ENCODE measurements at places on chromosomes 1 and 21.
A peak's percentile ranks its signal among the peaks of the same experiment; 100 is the strongest.

DNA sequence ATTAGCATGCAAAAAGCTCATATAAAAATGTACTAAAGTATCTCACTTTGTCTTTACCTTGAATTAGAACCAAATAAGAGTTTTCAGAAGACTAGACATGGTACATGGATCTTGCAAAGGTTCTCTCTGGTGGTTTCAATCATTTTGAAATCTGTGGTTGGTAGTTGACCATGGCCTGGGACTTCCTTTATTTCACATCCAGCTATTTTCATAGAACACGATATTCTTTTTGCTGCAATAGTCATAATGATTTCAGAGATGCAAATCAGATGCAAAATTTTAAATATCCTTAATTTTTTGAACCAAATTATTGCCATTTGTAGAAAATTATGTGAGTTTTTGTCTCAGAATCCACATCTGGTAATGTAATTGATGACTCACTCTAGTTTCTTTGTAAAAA is 375.1 kb upstream of the ZP4 start:
- no peak for DNase-seq

DNA sequence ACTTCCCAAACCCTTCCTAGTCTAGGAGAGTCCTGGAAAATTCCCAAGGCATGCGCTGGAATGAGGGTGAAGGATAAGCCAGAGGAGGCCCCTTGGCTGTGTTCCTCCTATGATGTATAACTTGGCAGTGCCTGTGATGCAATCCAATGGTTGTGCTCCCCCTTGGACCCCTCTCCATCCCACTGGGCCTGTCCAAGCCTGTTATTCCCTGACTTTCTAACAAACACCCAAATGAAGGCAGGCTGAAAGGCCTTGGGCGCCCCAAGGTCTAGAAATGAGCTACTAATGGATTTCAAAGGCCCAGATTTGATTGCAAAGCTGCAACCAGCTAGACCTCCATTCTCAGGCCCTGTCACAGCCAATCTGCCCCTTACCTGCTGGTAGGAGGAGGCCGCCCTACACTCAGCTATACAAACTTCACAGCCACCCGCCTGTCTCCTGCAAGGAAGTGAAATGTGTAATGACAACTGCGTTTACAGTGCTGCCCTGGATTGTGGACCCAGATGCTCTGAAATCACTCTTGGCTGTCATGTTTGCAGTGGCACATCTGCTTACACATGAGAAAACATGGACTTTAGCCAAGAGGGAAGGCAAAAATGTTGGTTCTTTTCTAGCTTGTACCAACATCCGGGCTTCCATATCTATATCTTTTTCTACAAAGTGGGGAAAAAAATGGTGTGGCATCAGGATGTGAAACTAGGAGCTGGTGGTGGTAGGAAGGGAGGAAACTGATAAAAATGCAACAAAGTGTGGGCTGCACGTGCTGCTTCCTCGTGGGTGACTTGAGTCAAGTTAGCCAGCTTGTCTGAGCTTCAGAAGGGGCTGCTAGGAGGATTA is 130.4 kb downstream of the TRABD2B start:
- no peak for DNase-seq

DNA sequence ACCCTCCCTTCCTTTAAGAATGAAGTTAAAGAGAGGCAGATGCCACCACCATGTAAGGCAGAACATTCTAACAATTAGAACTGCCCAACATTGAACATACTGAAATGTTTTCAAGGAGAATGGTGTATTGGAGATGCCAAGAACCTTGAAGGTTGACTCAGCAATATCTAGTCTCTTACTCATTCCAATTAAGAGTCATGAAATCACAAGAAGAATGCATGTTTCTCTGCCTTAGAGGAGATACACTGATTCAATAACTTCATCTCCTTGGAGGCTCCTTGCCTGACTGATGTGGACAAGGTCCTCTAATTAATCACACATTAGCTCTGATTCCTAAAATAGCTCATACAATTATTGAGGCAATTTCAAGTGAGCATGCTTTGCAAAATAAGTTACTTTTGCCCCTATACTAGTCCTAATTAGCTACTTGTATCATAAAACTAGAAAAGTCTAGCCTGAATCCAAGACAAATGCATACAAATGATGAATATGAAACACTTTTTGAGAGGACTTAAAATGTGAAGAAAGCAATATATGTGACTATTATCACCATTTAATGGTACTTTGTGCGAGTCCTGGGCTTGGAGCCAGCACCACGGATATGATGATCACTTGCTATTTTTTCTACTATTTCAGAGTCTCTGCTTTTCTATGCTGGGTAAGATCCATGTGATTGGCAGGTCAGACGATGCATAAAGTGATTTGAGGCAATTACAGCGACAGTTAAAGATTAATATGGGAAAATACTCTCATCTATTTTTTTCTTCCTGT is 114.5 kb downstream of the DSCAM start:
- no peak for DNase-seq

DNA sequence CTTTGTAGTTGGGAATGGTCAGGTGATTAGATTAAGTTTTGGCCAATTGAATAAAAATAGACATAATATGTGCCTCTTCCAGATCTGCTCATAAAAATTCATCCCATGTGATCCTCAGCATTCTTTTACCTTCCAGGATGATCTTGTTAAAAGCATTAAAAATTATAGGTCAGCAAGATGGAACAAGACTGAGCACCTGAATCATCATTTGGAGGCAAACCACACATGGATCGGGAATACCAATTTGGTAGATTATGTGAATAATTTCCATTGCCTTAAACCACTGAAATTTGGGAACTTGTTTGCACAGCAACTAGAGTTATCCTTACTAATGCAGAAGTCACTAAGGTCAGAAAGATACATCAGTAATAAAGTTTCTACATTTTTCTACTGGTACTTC is 681.4 kb upstream of the ADGRL2 start:
- DNase-seq: no peak

GRCh38 chr1:119631086-119631432 is 17.0 kb downstream of the ZNF697 start:
- DNase-seq: no peak

DNA sequence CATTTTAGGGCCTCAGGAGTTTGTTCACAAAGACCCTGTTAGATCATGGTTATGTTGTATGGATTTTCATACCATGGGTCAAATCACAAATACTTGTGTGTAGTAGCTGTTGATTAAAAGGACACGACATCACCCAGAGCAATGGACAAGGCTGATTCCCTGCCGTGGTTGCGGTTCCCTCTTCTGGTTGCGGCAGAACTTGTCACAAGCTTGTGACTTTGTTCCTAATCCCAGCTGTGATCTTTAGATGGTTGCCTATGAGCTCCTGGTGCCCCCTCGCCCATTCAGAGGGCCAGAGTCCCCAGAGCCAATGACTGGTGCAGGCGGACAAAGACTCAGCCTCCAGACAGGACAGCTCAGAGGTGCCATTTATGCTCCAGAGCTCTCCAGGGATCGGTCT is 11.8 kb upstream of the SDHB start:
- no peak for DNase-seq

- DNase-seq: no peak
These were observed 2.3 kb downstream of the MX1 start for GRCh38 chr21:41428311-41428710.

DNA sequence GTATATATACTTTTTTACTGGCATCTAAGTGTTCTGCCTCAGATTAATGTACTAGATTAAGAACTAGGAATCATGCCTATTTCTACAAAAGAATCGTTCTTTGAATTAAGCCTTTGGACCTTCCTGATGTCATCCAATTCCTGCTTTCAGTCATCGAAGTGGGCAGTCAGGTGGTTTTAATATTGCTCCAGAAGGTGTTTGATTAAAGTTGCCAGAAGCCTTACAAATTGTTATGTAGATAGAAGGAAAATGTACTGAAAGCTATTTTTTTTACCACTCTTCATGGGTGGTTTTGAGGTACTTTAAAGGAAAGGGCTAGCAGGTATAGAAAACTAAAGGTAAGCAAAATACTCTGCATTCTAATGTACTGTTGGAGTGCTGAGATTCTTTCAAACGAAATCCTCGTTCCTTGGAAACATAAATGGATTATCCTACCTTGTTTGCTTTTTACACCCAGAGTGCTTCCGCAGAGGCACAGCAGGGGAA is 716 bp downstream of the CTBS start:
- peak; percentile 27 for DNase-seq

DNA sequence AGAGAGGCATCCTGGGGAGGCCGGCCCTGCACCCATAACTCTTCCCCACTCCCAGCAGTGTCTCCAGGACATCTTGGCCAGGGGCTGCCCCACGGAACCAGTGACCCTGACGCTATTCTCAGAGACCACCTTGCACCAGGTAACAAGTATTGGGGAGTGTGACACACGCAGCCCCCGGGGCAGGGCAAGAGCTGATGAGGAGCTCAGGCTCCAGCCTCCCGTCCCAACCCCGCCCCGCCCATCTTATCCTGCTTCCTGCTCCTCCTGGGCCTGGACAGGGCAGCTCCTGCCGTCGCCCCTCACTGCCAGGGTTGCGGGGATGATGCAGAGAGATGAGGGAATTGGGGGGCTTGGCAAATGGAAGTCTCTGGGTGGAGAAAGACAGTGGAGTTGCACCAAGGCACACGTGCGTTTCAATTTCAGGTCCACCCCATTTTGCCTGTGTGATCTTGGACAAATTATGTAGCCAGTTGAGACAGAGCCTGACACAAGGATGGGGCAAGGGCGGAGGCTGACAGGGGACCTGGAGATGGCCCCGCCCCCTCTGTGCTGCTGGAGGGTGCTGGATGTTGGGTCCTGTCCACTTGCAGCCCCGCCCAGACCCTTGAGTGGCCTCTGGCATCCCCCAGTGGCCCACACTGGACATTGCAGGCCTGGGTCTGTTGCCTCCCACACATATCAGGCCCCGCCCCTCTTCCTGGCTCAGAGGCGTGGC is 10.7 kb downstream of the CLCNKA start:
- DNase-seq: peak; percentile 72

GRCh38 chr1:84277343-84278059 is 24.0 kb upstream of the SAMD13 start:
- DNase-seq: no peak

DNA sequence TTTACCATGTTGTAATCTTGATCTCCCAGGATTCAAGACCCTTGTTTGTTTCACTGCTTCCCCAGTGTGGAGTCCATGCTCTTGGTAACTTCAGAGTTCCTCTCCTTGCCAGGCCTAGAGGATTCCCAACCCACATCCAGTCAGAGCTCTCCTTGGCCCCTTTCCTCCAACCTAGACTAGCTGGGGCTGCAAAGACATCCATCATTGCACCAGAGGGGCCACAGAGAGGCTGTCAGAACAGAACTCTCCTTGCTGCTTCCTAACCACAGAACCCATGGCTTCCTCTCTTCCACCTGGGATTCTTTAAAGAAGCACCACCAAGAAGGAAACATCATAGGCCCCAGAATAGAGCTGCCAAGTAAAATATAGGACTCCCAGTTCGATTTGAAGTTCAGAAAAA is 81.0 kb downstream of the HMGB4 start:
- no peak for DNase-seq

- DNase-seq: peak; percentile 57
These were observed 121.9 kb downstream of the NRIP1 start for GRCh38 chr21:14942801-14943490.

DNA sequence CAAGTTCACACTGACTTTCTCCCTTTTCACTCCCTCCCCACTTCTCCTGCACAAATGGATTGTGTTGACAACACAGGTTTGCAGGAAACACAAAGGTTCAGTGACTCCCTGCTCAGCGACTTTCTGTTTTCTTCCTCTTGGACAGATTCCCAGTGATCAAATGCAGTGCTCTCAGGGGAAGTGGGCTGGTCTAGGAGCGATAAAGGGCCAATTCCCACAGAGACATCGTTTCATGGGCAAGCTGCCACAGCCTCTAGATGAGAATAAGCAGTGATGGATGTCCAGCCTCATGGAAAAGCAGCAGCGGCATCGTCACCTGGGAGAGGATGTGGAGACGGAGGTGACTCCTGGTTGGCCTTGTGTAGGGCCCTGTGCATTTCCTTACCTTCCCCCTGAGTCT is 30.6 kb downstream of the FYB2 start:
- DNase-seq: no peak

DNA sequence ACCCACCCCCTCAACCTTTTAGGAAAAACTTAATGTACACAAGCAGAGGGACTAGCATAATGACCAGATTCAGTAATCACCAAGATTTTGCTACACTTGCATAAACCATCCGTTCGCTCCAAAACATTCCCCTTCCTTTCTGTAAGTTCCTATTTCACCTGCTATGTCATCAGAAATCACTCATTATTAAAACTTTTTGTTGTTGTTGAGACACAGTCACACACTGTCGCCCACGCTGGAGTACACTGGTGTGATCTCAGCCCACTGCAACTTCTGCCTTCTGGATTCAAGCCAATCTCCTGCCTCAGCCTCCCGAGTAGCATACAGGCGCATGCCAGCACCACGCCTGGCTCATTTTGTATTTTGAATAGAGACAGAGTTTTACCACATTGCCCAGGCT is 3.4 kb downstream of the MRPL20 start:
- DNase-seq: no peak

DNA sequence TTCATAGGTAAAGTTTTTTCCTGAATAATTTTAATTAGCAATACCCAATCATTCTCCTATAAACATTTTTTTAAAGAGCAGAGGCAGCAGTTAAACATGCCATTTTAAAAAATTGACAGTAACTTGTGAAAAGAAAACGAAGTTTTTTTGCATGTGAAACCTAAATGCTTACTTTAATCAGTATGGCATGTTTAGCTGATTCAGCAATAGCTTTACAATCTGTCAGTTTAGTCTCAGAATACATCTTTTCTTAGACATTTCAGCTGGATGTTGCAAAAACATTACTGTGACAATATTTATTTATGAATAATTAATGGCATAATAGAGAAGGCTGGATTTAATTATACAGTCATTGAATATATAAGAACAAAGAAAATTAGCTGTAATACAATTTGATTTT is 1132.4 kb upstream of the ADGRL2 start:
- DNase-seq: no peak

GRCh38 chr1:204331847-204332487 is 27.8 kb downstream of the PLEKHA6 start:
- DNase-seq: no peak

DNA sequence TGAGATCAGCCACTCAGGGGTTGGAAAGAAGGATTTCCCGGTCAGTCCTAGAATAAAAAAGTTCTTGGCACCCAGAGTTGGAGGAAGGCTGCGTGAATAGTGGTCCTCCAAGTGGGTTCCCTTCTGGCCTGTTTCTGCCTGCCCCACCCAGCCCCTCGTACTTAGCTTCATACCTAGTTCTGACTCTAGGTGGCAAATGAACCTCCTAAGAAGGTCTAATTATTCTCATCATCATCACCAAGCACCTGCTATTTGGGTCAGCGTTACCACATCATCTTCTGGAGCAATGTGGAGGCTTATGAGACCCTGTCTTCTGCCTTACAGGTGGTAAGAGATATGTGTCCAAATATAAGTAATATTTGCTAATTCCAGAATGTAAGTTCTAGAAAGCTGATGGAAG is 35.9 kb upstream of the NFASC start:
- DNase-seq: no peak

DNA sequence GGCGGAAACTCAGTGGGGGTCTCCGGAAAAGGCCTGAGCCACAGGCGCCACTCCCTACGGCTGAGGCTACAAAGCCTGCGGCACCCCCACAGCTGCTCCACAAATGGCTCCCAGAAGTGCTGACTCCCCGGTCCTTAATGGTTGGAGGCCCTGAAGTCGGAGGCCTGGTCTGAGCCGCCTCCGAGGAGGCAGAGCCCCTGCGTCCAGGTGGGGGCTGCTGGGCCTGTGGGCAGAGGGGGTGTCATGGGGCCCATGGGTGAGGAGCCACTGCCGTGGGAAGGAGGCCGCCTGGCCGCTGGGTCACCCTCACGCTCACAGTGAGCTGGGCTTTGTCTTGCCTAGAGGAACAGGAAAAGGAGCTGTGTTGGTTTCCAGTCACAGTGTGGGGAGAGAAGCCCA is 12.4 kb upstream of the COL18A1 start:
- no peak for DNase-seq

All from HCEC 1CT (cell line).